ENCODE measurements at places on chromosomes 5 and 9. TPM values are rescaled to one million over a fixed set of nuclear protein-coding genes. Genes with fewer than 3 reads are reported as not detected.

DNA sequence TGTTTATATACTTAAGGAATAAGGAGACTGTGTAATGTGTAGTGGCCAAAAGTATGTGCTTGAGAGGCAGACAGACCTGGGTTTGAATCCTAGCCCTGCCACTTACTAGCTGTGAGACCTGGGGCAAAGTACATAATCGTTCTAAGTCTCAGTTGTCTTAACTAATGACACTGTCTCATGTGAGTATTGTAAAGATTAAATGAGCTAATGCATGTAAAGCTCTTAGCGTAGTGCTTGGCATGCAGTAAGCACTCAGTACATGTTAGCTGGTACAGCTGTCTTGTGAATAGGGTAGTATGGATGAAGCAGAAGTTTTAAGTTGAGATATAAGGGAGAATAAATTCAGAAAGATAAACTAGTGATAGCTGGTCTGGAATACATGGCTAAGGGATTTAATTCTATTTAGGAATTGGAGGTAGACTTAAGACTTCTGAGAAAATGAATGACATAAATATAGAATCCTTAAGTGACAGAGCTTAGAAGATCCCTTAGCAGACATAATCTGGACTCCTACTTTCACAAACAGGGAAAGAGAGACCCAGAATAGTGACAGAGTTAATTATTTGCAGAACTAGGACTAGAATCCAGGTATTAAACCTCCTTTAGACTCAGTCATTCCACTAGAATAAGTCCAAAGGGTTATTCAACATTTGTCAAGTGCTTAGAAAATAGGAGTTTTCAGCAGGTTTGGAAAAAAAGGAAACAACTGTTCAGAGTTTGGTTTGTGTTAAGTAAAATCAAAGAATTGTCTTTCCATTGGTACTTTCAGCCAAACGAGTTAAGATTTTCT lies 13.1 kb downstream of the GPR21 start:
- DNase-seq, result no peak

DNA sequence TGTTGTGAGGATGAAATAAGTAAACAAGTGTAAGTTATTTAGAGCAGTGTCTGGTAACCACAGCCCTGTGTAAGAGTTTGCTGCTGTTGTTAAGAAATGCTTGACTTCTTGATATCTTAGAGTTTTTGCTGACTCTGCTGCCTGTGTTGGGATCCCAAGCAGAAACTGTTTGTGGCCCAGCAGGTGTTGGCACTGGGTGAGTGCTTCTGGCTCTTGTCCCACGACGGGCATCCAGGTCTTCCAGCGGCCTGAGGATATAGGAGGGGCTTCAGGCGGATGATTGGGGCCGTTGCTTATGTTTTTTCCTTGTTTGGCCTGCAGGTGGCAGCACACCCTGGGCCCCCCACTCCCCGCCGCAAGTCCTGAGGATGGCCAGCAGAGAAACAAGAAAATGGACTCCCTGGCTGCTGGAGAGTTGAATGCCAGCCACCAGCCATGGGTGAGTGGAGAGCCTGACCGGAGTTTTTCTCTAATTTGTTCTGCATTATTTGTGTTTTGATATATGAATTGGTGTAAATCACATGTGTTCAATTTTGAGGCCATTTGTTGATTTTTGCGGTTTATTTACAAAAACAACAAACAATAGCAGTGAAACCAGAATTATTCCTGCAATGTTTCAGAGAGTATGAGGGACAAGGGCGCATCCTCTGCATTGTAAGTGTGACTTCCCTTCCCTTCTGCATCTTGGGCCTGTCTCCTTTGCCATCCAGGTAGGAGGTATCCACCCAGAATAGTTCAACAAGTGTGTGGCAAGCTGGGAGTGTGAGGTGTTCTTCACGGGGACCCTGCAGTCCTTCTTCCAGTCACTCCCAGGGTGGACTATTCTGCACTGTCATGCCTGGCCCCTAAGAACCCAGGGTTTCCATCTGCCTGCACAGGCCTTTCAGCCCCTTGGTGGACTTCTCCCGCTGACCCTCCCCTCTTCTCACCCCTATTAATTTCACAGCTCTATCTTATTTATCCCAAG lies 50.3 kb downstream of the SLC22A5 start:
- no peak for DNase-seq

- DNase-seq, result no peak
These were observed 19.5 kb downstream of the MYMK start for GRCh38 chr9:133505186-133505830.

The AUH gene
- 43.4 TPM for polyA plus RNA-seq

The ZNF454 gene
- polyA plus RNA-seq, result 5.9 TPM

The BRINP1 gene
- 5.9 TPM for polyA plus RNA-seq

DNA sequence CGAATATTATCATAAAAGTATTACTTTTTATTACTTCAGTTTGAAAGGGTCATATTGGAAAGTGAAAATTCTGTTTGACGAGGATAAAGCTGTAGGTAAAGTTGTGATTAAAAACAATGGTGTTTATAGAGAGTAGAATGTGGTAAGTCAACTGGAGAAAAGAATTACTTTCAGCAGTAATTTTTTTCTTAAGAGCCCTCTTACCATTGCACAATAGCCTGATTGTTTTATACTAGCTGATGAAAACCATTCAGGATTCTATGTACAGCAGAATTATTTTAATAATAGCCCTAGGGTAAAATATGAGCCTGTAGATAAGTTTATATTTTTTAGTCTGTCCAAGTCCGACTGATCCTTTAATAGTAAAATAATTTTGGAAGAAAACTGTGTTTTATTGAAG lies 16.6 kb downstream of the CDC42SE2 start:
- DNase-seq, result no peak

- DNase-seq, result no peak
These were observed 8.8 kb downstream of the FIBCD1 start for GRCh38 chr9:130930132-130930803.

DNA sequence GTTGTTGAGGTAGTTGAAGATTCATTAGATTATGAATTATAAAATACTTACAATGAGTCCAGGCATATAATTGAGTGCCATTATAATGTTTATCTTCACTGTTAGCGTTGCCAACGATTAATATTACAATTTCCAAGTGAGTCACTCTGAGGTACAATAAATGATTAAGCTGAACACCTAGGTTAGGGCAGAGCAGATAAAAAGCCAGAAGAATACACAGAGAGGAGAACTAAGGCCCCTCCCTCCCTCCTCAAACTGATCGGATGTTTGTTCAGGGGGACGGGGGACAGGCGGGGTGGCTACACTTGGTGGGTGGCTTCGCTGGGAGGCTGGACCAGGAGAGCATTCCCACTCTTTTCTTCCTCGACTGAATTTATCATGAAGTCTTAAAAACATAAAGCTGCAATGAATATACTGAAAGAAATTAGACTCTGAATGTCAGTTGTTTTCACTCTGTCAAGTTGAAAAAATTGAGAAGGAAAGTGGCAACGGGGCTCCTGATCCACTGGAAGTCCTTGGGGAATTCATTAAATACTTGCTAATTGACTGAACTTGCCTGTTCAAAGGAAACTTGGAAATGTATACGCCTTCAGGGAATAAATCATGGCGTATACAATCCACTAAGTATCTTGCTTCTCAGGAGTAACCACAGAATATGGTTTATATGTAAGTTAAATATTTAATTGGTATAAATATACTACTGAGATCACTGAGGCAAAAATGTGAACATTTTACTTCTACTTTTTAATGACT lies 198.1 kb downstream of the TSSK1B start:
- DNase-seq, result no peak

- no peak for DNase-seq
These were observed 24.7 kb upstream of the NOL6 start for GRCh38 chr9:33498387-33498786.

The PRUNE2 gene
- polyA plus RNA-seq, result 11.1 TPM

GRCh38 chr5:78899922-78900362 lies 85.2 kb downstream of the ARSB start:
- DNase-seq, result no peak

DNA sequence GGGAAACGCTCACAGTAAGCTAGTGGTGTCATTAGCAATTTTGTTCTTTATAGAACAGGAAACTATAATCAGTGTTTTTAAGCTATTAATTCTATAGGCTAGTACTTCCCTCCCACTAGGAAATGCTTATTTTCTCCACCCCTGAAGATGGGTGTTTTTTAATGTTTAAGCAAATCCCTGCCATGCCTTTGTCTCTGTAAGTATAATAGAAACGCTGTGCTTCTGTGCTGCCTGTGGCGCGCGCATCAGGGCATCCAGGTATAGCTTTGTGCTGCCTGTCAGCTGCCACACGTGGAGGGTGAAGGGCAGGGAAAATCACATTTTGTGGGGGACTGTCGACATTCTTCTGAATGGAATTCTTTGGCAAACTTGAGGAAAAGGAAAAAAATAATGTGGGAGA lies 217.5 kb downstream of the RAB3C start:
- no peak for DNase-seq

The PCDHB12 gene
- polyA plus RNA-seq, result 4.7 TPM

GRCh38 chr5:137136991-137137632 lies 362.0 kb downstream of the SPOCK1 start:
- DNase-seq, result no peak

GRCh38 chr9:87513161-87513560 lies 15.5 kb downstream of the DAPK1 start:
- DNase-seq, result no peak

The PCDHB3 gene
- polyA plus RNA-seq, result 4.7 TPM

GRCh38 chr9:130183133-130183762 lies 11.0 kb downstream of the NCS1 start:
- DNase-seq, result no peak

Measured in left renal cortex interstitium (tissue), 4 donors.